ENCODE measurements at places on chromosomes 6 and 20.

GRCh38 chr20:38534756-38535155, 46.2 kb upstream of the ADIG start:
- DNase-seq, result no peak

- peak; percentile 86 for DNase-seq
Measured at GRCh38 chr20:64090165-64090564, 6.0 kb upstream of the LKAAEAR1 start.

DNA sequence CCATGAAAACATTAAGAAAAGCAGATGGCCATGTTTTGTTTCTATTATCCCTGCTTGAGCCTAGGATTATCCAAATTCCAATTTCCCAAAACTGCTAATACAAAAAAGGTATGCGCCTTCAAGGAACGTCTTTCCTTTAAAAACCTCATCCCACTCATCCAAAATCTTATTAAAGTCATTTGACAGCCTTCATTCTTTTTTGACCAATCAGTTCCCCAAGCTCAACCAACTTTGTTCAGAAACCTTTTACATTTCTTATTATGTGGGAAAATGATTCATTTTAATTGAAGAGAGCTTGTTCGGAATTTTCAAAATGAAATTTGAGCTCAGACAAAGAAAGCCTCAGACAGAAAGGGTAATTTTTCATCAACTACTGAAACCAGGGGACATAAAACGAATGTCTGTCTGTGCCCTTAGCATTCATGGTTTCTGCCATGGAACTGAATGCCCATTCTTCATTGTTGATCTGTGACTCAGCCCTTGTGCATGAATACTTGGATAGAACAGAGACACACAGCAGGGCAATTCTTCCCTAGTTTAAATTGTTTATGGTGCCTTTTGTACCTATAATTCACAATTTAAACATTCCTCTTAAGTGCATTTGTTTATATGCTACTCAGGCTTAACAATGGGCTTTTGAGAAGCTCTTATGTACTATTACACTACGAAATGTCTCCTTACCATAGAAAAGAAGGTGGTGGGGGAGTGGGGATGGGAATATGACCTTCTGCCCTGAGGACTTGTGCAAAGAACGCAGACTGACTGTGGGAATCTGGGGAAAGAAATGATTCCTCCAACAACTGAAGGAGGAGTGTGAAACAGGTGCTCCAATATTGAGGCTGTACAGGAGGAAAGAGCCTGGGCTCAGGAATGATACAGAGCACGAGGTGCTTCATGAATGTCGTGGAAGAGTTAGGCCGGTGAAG, 49.8 kb upstream of the ERVFRD-1 start:
- no peak for DNase-seq

- DNase-seq, result peak; percentile 12
Measured at GRCh38 chr20:9919271-9920014, 80.6 kb upstream of the PAK5 start.

- DNase-seq, result no peak
Measured at GRCh38 chr6:54865091-54865631, 18.6 kb downstream of the FAM83B start.

- no peak for DNase-seq
Measured at GRCh38 chr20:50296450-50297375, 106.1 kb downstream of the CEBPB start.

DNA sequence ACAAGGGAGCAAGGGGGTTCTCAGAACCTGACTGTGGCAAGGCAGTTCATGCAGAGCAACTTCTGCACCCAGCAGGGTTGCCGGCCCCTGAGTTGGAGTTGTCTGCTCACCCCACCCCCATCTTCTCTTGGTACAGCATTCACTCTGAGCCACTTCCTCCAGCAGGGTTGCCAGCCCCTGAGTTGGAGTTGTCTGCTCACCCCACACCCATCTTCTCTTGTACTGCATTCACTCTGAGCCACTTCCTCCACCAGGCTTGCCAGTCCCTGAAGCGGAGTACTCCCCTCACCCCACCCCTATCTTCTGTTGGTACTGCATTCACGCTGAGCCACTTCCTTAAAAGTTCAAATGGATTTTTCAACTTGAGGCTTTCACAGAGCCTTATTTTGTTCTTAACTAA, 79.7 kb upstream of the SYNDIG1 start:
- DNase-seq, result no peak

- DNase-seq, result peak; percentile 73
Measured at GRCh38 chr6:108117427-108118358, 43.2 kb upstream of the OSTM1 start.
